ENCODE measurements at places on chromosomes 12 and 14.

- no peak for DNase-seq
These were observed 26.3 kb downstream of the TNFAIP2 start for GRCh38 chr14:103149351-103150237.

DNA sequence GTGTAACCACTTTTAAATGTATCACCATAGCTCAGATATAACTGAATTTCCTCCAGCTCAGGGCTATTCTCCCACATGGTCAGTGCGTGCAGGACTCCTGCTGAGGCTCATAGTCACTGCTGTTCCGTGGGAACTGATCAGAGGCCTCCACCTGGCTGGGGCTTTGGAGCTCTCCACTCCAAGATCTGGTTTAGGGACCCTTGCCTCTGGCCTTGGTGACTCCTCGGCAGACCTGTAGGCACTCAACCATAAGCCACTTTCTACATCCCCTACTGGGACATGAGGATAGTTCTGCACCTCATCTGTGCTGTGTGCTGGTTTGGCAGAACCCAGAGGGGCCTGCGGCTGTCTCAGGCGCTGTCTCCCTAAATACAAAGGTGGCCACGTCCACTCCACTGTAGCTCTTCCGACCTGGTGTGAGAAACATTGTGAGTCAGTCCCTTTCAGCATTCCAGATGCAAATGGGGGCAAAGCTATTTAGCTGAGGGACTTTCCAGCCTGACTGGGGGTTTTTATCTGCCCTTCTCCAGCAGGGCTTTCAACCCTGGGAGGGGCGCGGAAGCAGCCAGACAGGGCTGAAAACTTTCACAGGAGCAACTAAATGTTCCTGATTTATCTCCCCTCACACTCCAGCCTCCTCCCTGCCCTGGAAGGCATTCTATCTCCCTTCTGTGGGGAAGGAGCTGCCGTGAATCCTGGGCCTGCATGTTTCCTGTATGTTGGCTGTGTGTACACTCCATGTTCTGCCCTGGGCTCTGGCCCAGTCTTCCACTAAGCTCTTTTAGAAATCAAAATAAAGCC lies 218.3 kb upstream of the DAAM1 start:
- no peak for DNase-seq

DNA sequence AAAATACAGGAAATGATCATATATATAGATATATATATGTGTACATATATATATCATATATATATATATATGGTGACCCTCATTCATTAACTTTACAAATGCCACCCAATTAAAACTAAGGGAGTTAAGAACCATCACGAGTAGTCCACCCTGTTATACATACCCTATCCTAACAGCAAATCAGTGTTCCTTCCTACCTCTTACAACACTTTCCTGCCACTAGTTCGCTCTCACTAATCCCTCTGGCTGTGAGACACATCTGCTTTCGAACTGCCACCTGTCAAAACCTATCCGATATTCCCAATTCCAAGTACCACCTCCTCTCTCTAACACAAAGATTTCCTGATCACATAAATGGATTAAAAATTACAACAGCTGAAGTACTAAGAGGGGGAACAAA lies 100.5 kb downstream of the EEA1 start:
- no peak for DNase-seq

DNA sequence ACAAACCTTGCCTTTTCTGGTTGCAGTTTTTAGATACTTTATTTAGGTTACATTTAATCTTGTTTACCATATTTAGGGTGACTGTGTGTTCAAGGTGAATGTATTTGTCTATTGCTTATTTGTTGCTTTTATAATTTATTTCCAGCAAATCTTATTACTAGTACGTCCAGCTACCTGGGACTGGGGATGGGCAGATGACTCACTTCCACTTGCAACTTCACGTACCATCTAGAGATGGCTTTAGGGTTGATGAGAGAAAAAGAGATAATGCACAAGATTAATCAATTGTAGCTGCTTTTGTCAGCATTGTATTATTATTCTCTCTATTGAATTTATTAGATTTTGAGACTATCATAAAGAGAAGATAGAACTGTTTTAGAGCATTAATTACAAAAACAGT lies 5.1 kb downstream of the MIPOL1 start:
- no peak for DNase-seq

DNA sequence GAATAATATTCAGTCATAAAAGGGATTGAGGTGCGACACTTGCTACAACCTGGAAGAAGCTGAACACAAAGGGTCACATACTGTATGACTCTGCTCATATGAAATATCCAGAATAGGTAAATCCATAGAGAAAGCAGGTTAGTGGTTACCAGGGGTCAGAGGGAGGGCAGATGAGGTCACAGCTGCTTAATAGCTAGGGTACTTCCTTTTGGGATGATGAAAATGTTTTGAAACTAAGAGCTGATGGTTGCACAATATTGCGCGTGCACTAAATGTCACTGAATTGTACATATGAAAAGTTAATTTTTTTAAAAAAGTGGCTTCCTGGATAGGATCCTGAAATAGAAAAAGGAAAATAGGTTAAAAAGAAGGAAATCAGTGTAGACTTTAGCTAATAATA lies 23.8 kb downstream of the NEUROD4 start:
- no peak for DNase-seq

GRCh38 chr14:40920380-40920779 lies 686.3 kb upstream of the LRFN5 start:
- DNase-seq = no peak

- DNase-seq = no peak
These were observed 59.1 kb upstream of the GNPNAT1 start for GRCh38 chr14:52850451-52850909.

GRCh38 chr14:49363821-49364751 lies 222.1 kb downstream of the RPS29 start:
- DNase-seq = peak; percentile 43

GRCh38 chr14:68733086-68733914 lies 59.6 kb downstream of the ZFP36L1 start:
- DNase-seq = no peak

GRCh38 chr12:119730381-119730780 lies 62.4 kb downstream of the PRKAB1 start:
- DNase-seq = no peak

- no peak for DNase-seq
These were observed 17.0 kb downstream of the VCPKMT start for GRCh38 chr14:50099335-50099734.

GRCh38 chr12:12020762-12021161 lies 50.0 kb upstream of the BCL2L14 start:
- DNase-seq = no peak

- no peak for DNase-seq
These were observed 31.8 kb upstream of the RPH3A start for GRCh38 chr12:112759786-112760185.

DNA sequence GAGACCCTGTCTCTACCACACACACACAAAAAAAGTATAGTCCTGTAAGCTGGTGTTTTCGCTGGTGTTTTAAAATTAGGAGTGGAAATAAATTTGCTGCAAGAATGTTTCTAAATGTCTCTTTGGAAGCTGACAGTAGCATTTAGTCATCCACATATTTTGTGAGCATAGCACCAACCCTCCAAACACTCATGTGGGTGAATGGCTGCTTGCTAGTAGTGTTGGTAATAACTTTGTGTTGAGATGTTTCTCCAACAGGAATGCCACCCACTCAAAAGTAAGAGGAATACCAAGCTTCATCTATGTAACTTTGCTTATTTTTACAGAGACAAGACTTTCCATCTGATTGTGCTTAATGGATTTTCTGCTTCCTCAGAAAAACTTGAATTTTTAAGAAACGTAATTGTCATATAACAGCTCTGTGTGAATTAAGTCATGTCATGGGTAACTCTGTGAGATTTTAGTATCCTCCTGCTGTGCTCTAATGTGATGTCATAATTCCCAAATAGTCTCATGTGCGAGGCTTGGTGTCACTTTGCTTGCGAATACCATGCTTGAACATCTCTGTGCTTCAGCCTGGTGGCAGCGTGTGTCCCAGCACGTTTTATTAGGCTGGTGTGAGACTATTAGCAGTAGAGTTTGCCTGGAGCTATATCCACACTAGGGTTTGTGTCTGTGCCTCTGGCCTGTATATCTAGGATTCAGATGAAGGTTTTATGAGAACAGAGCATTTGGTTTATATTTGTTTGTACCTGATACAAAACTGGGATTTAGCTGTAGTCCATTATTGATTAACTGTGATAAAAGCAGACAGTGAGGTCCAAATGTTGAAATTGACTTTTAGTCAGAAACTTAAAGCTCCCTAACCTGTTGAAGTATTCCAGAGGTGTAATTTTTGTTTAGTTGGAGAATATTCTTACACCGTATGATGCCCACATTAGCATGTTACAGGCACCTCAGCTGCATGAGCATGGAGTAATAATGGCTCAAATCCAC lies 80.5 kb downstream of the FBXW8 start:
- DNase-seq = no peak

DNA sequence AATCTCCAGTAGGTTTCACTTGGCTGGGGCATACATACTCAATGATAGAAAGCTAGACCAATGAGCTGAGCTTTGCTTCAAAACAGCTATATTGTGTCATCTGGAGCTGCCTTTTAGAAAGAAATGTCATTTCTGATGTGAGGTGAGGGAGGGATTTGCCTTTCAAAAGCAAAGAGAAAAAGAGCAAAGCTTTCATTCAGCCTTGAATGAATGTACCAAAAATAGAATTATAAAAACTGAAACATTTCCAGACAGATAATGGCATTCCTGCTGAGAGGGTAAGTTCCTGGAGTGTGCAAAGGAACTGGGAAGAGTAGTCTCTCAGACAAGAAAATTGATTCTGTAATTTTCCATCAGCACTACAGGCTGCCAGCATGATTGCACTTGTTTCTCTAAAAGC lies 710.0 kb downstream of the LRFN5 start:
- no peak for DNase-seq

DNA sequence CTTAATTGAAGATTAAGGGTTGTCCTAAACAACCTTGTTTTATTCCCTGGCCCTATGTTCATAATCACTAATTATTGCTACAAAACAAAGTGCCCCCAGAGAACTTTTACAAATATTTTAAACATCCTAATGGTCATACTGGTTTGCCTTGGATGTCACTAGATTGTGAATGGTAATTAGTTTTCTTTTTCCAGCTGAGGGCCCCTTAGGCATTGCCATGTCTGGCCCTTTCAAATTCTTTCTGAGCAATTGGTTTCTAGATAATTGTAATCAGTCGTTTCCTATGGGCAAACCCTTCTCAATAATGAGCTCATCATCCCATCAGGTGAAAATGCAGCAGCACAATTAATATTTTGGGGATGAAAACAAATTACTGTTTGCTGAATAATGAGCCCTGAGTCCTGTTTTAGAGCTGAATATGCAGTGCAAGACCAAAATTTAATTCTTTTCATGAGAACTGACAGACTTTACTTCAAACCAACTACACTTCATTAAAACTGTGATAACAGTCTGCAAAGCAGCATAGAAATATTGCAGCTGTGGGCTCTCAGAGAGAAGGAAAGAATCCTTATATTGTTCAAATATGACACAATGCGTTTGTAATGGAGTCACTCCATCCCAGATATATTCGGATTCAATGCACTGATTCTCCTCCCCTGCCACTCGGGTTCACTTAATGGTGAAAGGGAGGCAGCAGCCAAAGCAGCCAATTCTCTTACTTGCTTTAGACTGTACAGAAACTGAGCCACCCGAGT lies 67.7 kb upstream of the ARHGAP5 start:
- no peak for DNase-seq

All from NCI-H2107 (cell line).